ENCODE measurements at places on chromosomes 5 and 9.

DNA sequence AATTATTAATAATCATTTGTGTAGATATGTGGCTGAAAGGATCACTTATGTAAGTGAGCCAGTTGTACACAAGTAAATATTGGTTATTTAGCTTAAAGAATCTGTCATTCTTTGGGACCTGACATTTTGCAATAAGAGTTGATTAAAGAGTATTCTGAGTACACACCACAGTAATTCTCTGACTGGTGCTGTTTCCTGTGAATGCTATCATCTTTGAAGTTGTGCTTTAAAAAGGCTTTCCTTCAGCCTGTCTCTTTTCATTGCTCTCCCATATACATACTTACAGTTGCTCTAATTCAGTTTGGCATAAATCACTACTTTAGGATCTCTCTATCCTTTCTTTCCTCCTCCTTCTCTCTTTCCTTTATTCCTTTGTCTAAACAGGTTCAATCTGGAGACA, 8.7 kb upstream of the CSNK1G3 start:
- DNase-seq: no peak

- DNase-seq: no peak
Observed at GRCh38 chr5:14200312-14200990, 57.3 kb downstream of the TRIO start.

- DNase-seq: peak; percentile 93
Observed at GRCh38 chr9:35517131-35517530, 27.2 kb downstream of the RUSC2 start.

DNA sequence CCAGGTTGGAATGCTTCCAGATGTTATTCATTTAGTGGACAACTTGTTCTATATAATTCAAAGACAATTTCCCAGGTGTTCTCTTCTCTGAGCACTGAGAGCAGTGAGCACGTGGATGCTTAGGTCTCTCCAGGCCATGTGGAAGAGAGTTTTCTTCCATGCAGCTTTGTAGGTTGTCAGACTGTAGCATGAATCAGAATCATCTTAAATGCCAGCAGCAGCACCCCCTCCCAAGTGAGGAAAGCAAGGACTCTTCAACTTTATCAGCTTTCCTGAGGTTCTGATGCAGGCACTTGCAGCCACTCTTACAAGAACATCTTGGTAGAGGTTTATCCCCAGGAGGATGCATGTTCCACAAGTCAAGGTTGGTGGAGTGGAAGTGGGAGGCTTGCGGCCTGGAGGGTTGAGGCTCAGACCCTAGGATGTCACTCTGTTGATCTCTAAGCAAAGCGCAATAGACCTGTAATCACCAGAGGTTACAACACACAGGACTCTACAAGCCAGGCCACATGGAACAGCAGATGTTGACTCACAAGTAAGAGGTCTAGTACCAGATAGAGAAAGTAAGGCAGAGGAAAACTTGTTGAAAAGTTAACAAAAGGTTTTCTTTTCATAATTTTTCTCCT, 47.7 kb downstream of the UGCG start:
- DNase-seq: no peak

DNA sequence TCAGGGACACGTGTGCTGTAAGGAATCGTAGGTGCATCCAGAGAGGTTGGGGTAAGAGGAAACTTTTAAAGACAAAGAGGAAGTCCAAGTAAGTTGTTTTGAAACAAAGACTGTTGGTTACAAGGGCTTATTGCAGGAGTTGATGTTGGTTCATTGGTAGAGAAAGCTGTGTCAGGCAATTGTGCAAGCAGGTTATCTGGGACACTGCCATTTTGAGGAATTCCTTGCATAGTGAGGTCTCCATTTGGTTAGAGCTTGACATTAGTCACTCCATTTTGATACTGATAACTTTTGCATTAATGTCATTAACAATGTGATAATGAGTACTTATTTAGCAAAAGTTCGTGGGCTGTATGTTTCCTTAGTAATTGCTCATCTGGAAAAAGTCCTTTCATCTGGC, 24.9 kb downstream of the CNOT6 start:
- no peak for DNase-seq

DNA sequence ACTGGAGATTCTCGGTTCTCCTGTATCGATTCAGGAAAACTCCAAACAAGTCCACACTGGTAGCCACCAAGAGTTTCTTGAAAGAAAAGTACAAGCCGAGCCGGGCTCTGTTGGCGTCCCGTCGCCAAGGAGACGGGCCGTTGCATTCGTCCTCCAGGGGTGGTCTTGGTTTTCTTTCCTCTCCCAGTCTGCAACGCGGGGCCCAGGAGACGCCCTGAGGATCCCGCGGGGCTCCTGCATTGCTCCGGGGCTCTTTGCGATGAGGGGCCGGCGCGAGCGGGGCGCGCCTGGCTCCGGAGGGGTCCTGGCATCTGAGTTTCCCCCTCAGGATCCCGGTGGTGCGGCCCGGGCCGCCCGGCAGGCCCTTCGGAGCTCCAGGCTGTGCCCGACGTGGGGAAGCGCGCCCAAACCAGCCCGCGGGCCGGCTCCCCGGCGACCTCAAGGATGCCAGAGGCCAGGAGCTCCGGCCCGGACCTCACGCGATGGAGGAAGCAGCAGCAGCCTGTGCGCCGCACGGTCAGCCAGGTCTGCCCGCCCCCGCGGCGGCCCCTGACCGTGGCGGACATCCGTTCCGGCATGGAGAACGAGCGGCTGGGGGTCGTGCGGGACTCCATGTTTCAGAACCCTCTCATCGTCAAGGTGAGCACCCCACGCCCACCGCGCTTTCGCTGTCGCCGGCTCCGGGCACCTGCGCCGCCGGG, at the start of gene CFAP77:
TSS of gene CFAP77 (plus strand) at position 384 of the 701 bp plus-strand sequence. CDS start at position 445, 61 bp downstream.
- DNase-seq: no peak

Measured in Ammon's horn (tissue), 1 donor.